ENCODE measurements at places on chromosomes 7 and 10. TPM values are rescaled to one million over a fixed set of nuclear protein-coding genes. Genes with fewer than 3 reads are reported as not detected.

- no peak for DNase-seq
These were observed 168.2 kb downstream of the DPY19L1 start for GRCh38 chr7:34869057-34869456.

- DNase-seq = no peak
These were observed 21.7 kb downstream of the GTF2IRD1 start for GRCh38 chr7:74475243-74475986.

GRCh38 chr7:157739650-157740049 lies 402.8 kb downstream of the DNAJB6 start:
- no peak for DNase-seq

Gene STEAP4
- 9.8 TPM for total RNA-seq

- DNase-seq = no peak
These were observed 124.2 kb downstream of the ARHGAP22 start for GRCh38 chr10:48480397-48481374.

- no peak for DNase-seq
These were observed 7.7 kb upstream of the ADGRA1 start for GRCh38 chr10:133079836-133080682.
